Glutamatergic neuron (in vitro differentiated cells): ENCODE measurements at places on chromosomes 11 and 22.

DNA sequence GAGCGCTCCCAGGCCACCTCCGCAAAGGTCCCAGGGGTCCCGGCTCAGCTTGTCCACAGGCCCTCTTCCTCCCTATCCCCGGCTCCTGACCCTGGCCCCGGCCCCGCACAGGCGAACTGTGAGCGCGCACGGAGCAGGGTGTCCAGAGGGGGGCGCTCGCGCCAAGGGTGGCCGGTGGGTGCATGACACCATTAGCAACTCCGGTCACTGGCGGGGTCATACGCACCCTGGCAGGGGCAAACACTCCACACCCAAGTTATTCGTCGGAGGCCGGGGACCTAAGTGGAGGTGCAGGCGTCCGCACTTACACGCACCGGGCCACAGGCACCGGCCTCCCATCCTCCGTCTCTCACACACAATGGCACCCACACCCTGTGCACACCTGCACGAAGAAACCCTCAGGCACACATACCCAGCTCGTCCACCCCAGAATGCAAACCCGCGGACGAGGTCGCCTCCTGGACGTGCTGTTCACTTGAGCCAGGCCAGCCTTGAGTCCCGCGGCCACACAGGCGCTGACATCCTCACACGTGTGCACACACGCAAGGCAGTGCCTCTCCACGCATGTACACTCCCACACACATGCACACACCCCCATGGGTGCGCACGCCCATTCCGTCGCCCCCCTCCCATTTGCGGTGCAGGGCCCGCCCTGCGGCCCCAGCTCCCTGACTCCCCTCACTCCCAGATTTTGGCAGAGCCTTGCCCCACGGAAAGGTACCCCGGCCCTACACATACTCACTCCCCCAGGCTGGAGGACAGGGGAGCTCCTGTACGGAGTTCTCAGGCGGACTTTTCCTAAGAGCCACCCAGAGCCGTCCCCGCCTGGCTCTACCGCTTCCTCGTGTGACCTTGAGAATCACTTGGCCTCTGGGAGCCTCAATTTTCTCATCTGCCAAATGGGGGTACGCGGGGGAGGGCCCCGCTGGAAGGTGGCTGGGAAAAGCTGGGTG, at the start of gene RASGRP2:
RASGRP2 (minus strand) TSS at position 552 of the 953 bp plus-strand sequence. CDS start 1,276 bp downstream, outside the sequence.
- H3K27me3 ChIP-seq, result peaks cover 29% of the 10 kb centered on the region
- peak within 1 kb of the TSS; percentile 64 for H3K27ac ChIP-seq
- peak within 1 kb of the TSS; percentile 71 for H3K4me3 ChIP-seq
- peak; percentile 80 for DNase-seq
- no peaks in the 10 kb centered on the region for H3K36me3 ChIP-seq

GRCh38 chr22:48720662-48721394, 1106.8 kb downstream of the BRD1 start:
- no peak overlapping the region for H3K27ac ChIP-seq
- H3K4me3 ChIP-seq, result no peak overlapping the region
- no peaks in the 10 kb centered on the region for H3K4me1 ChIP-seq

- H3K27ac ChIP-seq, result no peak overlapping the region
- DNase-seq, result no peak
- no peaks in the 10 kb centered on the region for H3K36me3 ChIP-seq
Observed at GRCh38 chr11:59183771-59184170, 11.8 kb downstream of the DTX4 start.

- no peak overlapping the region for H3K4me3 ChIP-seq
- no peak overlapping the region for H3K27ac ChIP-seq
- no peak for DNase-seq
- peaks cover 26% of the 10 kb centered on the region for H3K4me1 ChIP-seq
- peaks cover 7% of the 10 kb centered on the region for H3K27me3 ChIP-seq
- H3K36me3 ChIP-seq, result no peaks in the 10 kb centered on the region
Observed at GRCh38 chr22:46764779-46765485, 2.5 kb downstream of the TBC1D22A start.

GRCh38 chr11:119382101-119382500, 611 bp upstream of the USP2 start:
- no peaks in the 10 kb centered on the region for H3K27me3 ChIP-seq
- no peaks in the 10 kb centered on the region for H3K4me1 ChIP-seq
- H3K27ac ChIP-seq, result no peak overlapping the region
- no peak overlapping the region for H3K4me3 ChIP-seq
- no peak for DNase-seq

- H3K36me3 ChIP-seq, result no peaks in the 10 kb centered on the region
- no peak overlapping the region for H3K27ac ChIP-seq
- peak overlapping the region; percentile 26 for H3K4me3 ChIP-seq
- H3K4me1 ChIP-seq, result no peaks in the 10 kb centered on the region
Observed at GRCh38 chr11:47979378-47980087, 826 bp upstream of the PTPRJ start.

- H3K4me3 ChIP-seq, result no peak overlapping the region
- H3K36me3 ChIP-seq, result no peaks in the 10 kb centered on the region
- no peaks in the 10 kb centered on the region for H3K27me3 ChIP-seq
- DNase-seq, result no peak
Observed at GRCh38 chr11:117838901-117839300, 14.4 kb upstream of the FXYD2 start.

DNA sequence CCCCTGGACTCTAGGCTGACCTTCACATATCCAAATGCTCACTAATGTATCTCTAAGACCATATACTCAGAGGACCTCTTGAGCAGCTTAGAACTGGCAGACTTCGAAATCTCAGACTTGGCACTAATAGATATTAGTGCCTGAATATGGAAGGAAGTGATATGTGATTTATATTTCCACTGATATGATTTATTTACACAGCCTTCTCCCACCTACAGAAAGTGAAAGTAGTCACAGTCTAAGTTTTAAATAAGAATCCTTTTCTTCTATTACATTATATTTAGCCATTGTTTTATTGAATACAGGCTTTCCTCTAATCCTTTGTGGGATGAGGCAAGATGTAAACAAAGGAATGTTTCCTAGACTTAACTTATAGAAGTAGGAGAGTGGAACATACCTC, 6.7 kb upstream of the NAV2 start:
- no peak overlapping the region for H3K27ac ChIP-seq
- H3K4me3 ChIP-seq, result no peak overlapping the region
- no peaks in the 10 kb centered on the region for H3K36me3 ChIP-seq
- H3K27me3 ChIP-seq, result peaks cover 3% of the 10 kb centered on the region
- peaks cover 6% of the 10 kb centered on the region for H3K4me1 ChIP-seq

GRCh38 chr11:35144136-35144741, 5.3 kb downstream of the CD44 start:
- no peak overlapping the region for H3K4me3 ChIP-seq
- H3K27ac ChIP-seq, result no peak overlapping the region
- no peak for DNase-seq
- peaks cover 10% of the 10 kb centered on the region for H3K27me3 ChIP-seq

DNA sequence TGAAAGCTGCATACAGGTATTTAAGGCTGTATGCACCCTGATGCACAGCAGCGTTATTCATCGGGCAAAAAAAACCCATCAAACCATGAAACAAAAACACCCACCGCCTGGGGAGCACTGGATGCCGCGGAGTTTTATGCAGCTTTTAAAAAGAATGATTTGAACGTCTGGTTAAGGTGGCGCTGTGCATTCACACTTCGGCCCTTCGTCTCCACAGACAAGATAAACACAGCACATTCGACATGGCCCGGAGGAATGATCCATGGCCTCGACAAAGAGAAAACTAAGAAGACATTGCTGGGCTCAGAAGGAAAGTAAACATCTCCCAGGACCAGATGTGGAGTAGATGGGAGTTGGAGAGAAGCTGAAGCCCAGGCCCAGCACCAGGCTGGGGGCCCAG, 40.8 kb upstream of the GAL start:
- peaks cover under 1% of the 10 kb centered on the region for H3K27me3 ChIP-seq
- no peak for DNase-seq
- H3K4me1 ChIP-seq, result no peaks in the 10 kb centered on the region
- H3K36me3 ChIP-seq, result peaks cover 15% of the 10 kb centered on the region

- peaks cover 8% of the 10 kb centered on the region for H3K4me1 ChIP-seq
- peak overlapping the region; percentile 90 for H3K4me3 ChIP-seq
- H3K27me3 ChIP-seq, result no peaks in the 10 kb centered on the region
- H3K27ac ChIP-seq, result peak overlapping the region; percentile 96
- no peaks in the 10 kb centered on the region for H3K36me3 ChIP-seq
Observed at GRCh38 chr11:746289-747157, 741 bp upstream of the TALDO1 start.

DNA sequence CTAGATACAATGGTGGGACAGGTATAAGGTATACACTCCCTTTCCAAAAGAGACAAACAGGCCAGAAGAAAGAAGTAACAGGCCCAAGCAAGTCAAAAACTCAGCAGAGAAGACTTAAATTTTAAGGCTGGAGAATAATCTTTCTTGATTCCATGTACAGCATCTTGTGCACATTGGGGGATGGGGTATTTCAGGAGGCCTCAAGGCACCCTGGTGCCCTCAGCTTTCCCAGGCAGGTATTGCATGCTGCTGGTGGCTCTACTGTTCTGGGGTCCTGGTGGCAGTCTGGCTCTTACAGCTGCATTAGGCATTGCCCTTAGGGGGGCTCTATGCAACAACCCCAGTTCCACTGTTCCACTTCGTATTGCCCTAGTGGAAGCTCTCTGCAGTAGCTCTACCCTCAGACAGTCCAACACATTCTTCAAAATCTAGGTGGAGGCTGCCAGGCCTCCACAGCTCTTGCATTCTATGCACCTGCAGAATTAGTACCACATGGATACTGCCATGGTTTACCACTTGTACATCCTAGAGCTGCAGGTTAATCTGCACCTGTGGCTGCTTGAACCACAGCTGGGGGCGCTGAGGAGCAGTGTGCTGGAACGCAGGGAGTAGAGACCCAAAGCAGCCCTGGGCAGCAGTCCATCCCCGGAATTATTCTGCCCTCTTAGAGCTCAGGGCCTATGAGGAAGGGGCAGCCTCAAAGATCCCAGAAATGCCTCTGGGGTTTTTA, 4.2 kb upstream of the CTSC start:
- H3K4me1 ChIP-seq, result no peaks in the 10 kb centered on the region
- H3K36me3 ChIP-seq, result no peaks in the 10 kb centered on the region
- no peak overlapping the region for H3K4me3 ChIP-seq
- no peak overlapping the region for H3K27ac ChIP-seq

DNA sequence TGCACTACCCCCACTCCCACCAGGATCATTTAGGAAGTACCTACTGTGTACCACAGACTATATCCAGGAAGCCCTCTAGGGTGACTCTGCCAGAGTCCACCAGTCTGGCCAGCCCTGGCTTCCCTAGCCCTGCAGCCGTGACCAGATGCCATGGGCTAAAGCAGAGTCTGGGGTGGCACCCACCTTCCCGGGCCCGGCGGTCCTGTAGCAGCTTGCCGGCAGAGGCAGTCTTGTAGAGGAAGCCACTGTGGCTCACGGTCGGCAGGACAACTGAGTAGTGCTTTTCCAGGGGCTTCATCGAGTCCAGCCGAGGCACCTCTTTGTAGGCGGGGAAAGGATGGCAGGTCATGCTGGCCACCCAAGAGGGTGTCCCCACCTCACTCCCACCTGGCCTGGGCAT, 27.2 kb upstream of the PDE2A start:
- no peaks in the 10 kb centered on the region for H3K36me3 ChIP-seq
- peaks cover 18% of the 10 kb centered on the region for H3K27me3 ChIP-seq
- no peak for DNase-seq
- H3K4me1 ChIP-seq, result peaks cover 10% of the 10 kb centered on the region

- H3K4me1 ChIP-seq, result no peaks in the 10 kb centered on the region
- H3K36me3 ChIP-seq, result no peaks in the 10 kb centered on the region
- H3K4me3 ChIP-seq, result no peak overlapping the region
- H3K27ac ChIP-seq, result no peak overlapping the region
- DNase-seq, result no peak
Observed at GRCh38 chr11:62149986-62150886, 26.4 kb downstream of the INCENP start.

- H3K4me1 ChIP-seq, result peaks cover 8% of the 10 kb centered on the region
- no peak overlapping the region for H3K27ac ChIP-seq
- H3K27me3 ChIP-seq, result peaks cover 10% of the 10 kb centered on the region
- no peak for DNase-seq
- H3K36me3 ChIP-seq, result peaks cover 11% of the 10 kb centered on the region
- H3K4me3 ChIP-seq, result no peak overlapping the region
Observed at GRCh38 chr11:74678041-74678440, 53.2 kb downstream of the CHRDL2 start.

DNA sequence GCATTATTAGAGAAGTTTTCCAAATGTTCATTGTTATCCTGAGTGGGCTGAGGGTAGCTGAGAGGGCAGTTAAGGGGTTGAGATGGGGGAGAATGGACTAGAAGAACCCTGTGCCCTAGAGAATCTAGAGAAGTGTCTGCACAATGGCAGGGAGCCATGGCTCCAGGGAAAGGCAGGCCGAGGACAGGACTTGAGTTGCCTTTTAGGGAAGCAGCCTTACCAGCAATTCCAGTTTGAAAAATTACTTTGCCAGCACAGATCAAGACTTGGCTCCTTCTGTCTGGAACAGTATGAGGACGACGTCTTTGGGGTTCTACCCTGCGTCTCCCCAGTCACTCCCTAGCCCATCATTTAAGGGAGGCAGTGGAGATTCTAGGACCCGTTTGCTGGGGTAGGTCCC, 25.7 kb upstream of the MICAL3 start:
- DNase-seq, result no peak
- H3K4me3 ChIP-seq, result no peak overlapping the region
- peaks cover 6% of the 10 kb centered on the region for H3K27me3 ChIP-seq
- peaks cover 3% of the 10 kb centered on the region for H3K4me1 ChIP-seq
- H3K27ac ChIP-seq, result no peak overlapping the region

DNA sequence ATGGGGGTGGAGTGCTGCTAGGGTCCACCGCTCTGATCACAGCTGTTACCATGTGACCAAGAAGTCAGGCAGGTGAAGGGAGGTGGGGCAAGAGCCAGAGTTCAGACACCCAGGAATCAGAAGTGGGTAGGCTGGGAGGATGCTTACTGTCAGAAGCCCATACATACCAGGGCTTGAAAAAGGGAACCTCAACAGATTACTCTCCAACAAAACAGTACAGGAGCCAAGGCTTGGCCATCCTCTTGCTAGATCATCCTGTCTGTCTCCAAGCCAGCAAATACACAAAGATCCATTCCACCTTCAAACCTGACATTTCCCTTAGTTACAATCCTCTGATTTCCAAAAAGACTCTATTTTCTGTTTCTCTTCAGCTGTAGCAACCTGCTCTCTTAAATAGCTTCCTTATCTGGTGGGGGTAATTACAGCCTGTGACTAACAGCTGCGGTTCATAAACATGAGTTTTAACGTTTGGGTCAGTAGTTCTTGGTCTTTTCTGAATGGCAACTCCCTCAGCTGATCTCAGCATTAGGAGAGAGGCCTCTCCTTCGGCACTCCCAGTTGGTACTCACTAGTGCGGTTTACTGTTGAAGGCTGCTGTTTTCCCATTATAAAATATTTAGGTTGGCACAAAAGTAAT, 31.1 kb upstream of the WT1 start:
- no peaks in the 10 kb centered on the region for H3K27me3 ChIP-seq
- peaks cover 2% of the 10 kb centered on the region for H3K4me1 ChIP-seq
- H3K36me3 ChIP-seq, result no peaks in the 10 kb centered on the region
- no peak overlapping the region for H3K4me3 ChIP-seq

GRCh38 chr11:114233755-114234154, 62.4 kb upstream of the NNMT start:
- H3K4me1 ChIP-seq, result peaks cover 43% of the 10 kb centered on the region
- H3K27me3 ChIP-seq, result peaks cover 9% of the 10 kb centered on the region
- no peaks in the 10 kb centered on the region for H3K36me3 ChIP-seq
- H3K27ac ChIP-seq, result no peak overlapping the region
- no peak for DNase-seq
- H3K4me3 ChIP-seq, result peak overlapping the region; percentile 21
